ENCODE measurements at places on chromosomes 13 and 19.

DNA sequence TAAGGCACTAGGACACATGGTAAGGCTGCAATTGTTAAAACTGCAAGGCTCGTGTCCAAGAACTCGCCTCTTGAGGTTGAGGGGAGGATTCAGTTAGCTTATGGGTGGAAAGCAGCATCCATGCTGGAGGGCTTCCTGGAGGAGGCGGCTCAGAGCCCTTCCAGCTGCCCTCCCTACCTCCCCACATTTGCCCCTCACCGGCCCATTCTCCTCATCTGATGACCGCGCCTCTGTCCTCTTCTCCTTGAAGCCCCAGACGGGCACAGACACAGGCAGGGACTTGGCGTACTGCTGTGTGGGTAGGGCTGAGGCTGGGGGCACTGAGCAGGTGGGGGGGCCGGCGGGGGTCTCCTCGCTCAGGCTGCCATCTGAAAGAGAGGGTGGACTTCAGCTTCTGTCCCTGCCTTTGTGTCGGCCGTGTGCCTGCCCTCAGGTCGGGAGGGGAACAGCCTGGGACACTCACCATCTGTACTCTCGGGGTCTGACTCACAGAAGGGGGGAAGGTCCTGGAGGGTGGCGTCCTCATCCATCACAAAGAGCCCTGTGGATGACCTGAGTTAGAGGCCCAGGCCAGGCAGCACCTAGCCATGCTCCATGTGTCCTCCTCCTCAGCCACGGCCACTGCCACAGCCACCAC lies 4.1 kb upstream of the PNKP start:
- DNase-seq, result no peak

GRCh38 chr13:32314271-32315237 lies 609 bp downstream of the ZAR1L start:
- peak; percentile 48 for DNase-seq

GRCh38 chr13:74329962-74330361 lies 195.8 kb upstream of the KLF12 start:
- DNase-seq, result no peak

- DNase-seq, result no peak
Measured at GRCh38 chr13:111923991-111924677, 142.8 kb upstream of the SOX1 start.

GRCh38 chr13:43611281-43612273 lies 175.2 kb downstream of the ENOX1 start:
- DNase-seq, result no peak

GRCh38 chr13:74039154-74039553 lies 95.0 kb downstream of the KLF12 start:
- no peak for DNase-seq

- DNase-seq, result peak; percentile 84
Measured at GRCh38 chr19:35153701-35154524, 622 bp upstream of the FXYD5 start.

DNA sequence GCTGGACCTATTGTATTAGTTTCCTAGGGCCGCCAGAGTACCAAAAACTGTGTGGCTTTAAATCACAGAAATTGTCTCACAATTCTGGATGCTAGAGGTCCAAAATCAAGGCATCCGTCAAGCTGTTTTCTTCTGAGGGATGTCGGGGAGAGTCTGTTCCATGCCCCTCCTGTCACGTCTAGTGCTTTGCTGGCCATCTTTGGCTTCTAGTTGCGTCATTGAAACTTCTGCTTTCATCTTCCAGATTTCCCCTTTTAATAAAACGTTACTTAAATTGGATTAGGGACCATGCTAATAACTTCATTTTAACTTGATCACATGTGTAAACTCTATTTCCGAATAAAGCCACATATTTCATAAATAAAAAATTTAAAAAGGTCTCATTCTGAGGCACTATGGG lies 47.5 kb downstream of the TRPM4 start:
- no peak for DNase-seq

GRCh38 chr19:48493718-48494401 lies 17.8 kb downstream of the LMTK3 start:
- no peak for DNase-seq

DNA sequence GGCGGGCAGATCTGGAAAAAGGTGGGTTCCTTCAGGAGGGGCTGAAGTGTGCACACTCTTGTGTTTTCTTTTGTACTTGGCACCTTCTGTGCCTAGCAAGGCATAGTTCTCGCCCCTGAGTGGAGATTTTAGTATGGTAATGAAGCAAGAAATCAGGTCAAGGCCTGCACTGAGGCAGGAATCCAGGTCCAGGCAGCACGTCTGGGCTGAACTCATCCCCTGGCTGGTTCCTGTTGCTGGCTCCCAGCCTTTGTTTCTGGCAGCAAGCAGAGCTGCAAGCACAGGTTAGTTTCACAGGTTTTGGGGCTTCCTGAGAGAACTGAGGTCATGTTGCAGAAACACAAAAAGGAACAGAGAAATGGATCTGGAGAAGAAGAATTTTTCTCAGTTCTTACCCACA lies 21.2 kb downstream of the SIGLEC7 start:
- no peak for DNase-seq

GRCh38 chr13:26584713-26585112 lies 27.2 kb downstream of the WASF3 start:
- DNase-seq, result no peak

GRCh38 chr19:34295103-34295502 lies 40.7 kb downstream of the GARRE1 start:
- DNase-seq, result no peak

GRCh38 chr13:36088001-36088400 lies 43.2 kb downstream of the DCLK1 start:
- no peak for DNase-seq

DNA sequence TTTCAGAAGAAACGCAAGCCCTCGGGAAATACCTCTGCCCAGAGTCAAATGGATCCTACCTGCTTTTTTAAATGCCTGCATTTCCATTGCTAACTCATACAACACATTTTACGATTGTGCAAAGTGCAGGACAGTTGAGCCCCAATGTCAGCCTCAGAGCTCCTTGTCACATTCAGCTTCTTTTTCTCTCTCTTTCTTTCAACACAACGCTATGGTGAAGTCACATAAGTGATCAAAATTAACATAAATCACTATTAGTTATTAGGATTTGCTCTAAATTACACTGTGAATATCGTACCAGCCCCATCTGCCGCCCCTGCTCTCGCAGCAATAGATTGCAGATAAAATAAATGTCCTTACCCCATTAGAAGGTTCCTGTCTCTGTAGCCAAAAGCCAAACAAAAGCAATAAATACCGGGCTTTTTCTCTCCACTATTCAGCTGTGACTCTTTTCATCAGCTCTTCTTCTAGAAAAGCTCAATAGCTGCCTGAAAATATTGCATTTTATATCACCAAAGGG lies 8.8 kb downstream of the POU4F1 start:
- DNase-seq, result no peak

- DNase-seq, result no peak
Measured at GRCh38 chr13:36445891-36446351, 13.6 kb downstream of the CCNA1 start.

DNA sequence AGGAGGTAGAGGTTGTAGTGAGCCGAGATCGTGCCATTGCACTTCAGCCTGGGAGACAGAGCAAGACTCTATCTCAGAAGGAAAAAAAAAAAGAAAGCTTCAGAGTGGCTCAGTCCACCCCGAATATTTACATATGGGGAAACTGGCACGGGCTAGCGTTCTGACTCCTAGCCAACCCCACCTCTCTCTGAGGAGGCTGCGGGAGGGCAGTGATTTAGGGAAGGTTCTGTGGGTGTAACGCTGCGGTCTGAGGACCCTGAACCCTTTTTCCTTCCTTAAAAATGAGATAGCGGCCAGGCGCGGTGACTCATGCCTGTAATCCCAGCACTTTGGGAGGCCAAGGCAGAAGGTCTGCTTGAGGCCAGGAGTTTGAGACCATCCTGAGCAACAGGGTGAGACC lies 5.0 kb downstream of the LRRC25 start:
- DNase-seq, result no peak

GRCh38 chr19:16899566-16900075 lies 10.8 kb downstream of the F2RL3 start:
- no peak for DNase-seq

DNA sequence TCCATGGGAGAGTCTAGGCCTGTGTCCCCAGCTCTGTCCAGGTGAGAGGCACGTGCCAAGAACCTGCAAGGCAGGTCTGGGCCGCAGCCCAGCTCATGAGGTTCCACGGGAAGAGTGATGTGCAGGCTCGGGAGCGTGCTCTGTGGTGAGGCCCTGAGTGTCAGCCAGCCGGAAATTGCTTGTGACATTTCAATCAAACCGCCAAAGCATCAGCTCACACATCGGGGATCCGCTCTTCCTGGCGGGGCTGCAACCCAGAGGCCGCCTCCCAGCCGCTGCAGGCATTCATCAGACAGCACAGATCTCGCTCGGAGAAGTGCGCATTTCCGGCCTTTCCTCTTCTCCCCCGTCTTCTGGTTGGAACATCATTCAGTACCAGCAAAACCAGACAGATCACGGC lies 109.3 kb downstream of the KDM4B start:
- DNase-seq, result no peak

- DNase-seq, result no peak
Measured at GRCh38 chr19:3381701-3382372, 15.5 kb downstream of the NFIC start.

DNA sequence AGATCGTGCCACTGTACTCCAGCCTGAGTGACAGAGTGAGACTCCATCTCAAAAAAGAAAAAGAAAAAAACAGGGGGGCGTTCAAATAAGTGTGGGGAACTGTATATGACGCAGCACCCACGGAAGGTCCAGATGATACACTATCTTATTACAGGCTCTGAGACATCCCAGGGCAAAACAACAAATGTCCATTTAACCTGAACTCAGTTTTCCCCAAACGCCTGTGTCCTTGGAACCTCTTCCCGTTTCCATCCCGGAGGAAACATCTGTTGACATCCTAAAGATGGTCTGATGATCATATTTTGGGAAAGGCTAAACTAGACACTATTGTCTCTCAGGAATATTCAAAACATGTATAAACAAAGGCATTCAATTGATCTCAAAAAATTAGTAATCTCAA lies 72.4 kb downstream of the COL4A1 start:
- DNase-seq, result no peak

DNA sequence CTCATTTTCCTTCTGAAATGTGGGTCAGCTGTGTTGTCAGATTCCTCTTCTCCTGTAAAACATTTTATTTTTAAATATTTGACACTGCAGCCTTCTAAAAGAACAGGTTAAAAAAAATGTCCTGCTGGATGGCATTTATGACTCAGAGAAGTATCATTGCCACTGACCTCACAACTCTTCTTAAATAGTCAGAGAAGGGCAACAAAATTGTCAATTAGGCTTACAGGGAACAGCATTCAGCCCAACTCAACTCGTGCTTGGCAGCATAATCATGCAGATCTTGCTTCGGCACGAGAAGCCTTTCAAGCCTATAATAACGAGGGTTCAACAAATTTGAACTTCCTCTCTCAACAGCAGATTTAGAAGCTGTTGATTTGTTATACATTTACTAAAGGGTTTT lies 296.7 kb upstream of the DACH1 start:
- no peak for DNase-seq

DNA sequence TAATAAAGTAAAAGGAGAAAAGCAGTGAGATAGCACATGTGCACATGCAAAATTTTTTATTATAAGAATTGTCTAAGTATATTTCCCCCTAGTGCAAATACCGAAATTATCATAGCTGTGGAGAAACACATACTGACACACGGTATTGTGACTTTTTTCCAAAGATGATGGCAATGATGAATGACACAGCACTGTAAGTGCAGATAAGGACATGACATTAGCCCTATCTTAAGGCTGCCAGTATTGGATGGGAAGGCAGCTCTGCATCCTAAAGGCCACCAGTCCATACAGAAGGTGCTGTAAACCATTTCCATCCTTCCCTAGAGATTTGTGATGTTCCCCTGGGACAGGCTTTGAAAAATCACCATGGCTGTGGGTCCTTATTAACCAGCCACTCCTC lies 11.5 kb upstream of the MICU2 start:
- DNase-seq, result no peak

- DNase-seq, result no peak
Measured at GRCh38 chr19:40807147-40808020, 8.4 kb downstream of the EGLN2 start.

DNA sequence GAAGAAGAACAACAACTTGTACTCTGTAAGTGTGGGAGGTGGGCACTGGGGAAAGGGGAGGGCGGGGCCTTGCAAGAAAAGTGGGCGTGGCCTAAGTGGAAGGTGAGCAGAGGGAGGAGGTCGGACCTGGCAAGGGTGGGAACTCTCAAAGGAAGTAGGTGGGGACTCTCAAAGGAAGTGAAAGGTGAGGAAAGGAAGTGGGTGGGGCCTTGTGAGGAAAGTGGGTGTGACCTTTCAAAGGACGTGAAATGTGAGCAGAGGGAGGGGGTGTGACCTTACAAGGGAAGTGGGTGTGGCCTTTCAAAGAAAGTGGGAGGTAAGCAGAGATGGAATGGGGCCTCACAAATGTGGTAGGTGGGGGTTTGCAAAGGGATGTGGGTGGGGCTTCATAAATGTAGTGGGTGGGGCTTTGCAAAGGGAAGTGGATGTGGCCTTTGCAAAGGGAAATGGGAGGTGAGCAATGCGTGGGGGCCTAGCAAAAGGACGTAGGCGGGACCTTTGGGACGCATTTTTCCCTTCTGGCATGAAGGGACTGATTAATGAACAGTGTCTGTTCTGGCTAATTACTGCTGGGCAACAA lies 25.9 kb downstream of the ACSBG2 start:
- peak; percentile 37 for DNase-seq

DNA sequence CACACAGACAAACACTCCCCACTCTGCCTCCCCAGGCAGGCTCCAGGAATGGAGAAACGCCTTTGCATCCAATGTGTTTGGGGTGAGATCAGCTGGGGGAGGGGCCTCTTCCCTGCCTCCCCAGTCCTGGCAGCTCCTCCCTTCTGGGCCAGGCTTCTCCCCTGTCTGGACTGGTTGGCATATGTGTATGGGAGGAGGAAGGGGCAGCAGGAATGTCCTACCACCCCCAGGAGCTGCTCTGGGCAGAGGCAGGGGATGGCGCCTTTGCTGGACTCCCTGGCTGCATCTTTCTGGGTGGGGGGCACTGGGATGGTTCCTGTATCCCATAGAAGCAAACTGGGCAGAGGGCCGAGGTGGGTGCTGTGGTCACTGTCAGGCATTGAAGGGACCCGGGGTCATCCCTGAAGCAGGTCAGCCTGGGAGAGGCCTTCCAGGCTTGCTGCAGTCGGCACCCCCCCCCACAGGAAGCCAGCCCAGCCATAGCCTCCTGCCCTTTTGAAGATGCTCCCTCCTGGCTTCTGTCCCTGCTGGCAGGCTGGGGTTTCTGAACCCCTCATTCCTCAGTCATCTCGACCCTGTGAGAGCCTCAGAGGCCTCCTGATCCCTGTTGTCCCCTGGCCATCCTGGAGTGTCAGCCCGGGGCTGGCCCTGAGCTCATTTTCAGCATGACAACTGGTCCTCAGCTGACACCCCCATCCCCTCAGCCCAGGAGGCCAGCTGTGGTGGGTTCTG lies 21.2 kb upstream of the SLC7A10 start:
- no peak for DNase-seq

- no peak for DNase-seq
Measured at GRCh38 chr13:45191874-45192273, 9.0 kb downstream of the KCTD4 start.

GRCh38 chr13:98912846-98913245 lies 65.0 kb downstream of the DOCK9 start:
- no peak for DNase-seq

GRCh38 chr19:32603961-32604360 lies 23.0 kb downstream of the PDCD5 start:
- DNase-seq, result no peak

- DNase-seq, result peak; percentile 99
Measured at GRCh38 chr19:55301459-55302317, 17.9 kb downstream of the BRSK1 start.
